Astrocyte (in vitro differentiated cells and primary cell): ENCODE measurements at places on chromosomes 3 and 15. TPM values are rescaled to one million over a fixed set of nuclear protein-coding genes. Genes with fewer than 3 reads are reported as not detected.

GRCh38 chr15:25230442-25230841, 208.4 kb downstream of the UBE3A start:
- no peak overlapping the region for H3K4me3 ChIP-seq
- H3K36me3 ChIP-seq: no peaks in the 10 kb centered on the region
- no peaks in the 10 kb centered on the region for H3K4me1 ChIP-seq
- H3K27me3 ChIP-seq: no peaks in the 10 kb centered on the region
- DNase-seq: no peak

DNA sequence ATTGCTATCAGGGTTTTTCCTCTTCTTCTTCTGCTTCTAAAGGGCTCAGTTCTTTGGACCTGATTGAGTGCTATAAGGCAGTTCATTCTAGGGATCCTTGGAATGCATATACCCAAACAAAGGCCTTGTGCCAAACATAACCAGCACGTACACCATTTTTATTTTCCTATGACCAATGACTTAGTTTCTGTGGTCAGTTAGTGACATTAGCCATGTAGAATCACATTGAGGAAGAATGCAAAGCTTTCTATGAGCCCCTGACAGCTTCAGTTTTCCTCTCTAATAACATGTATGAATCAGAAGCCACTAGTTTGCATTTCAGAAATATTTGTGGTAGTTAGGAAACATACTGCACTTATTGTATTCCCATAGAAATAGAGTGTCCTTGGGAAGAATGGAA, 240.0 kb downstream of the THRB start:
- H3K27ac ChIP-seq: no peak overlapping the region
- H3K36me3 ChIP-seq: no peaks in the 10 kb centered on the region
- H3K27me3 ChIP-seq: peaks cover 65% of the 10 kb centered on the region
- H3K4me3 ChIP-seq: no peak overlapping the region
- H3K4me1 ChIP-seq: peaks cover 10% of the 10 kb centered on the region

DNA sequence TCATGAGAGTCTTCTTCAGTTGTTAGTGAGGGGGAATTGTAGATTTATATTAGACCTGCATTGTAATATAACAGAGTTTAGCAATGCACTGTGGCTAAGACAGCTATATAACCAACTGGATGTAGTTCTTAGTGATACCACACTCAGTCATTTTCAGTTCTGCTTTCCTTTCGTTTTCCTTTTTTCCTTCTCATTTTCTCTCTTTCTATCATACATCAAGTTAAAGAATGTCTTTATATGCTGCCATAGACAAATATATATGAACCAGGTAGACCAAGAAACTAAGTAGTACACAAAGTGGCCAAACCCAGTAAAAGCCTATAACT, 43.7 kb upstream of the CD47 start:
- peaks cover 29% of the 10 kb centered on the region for H3K4me1 ChIP-seq
- H3K27ac ChIP-seq: no peak overlapping the region
- no peaks in the 10 kb centered on the region for H3K27me3 ChIP-seq
- H3K36me3 ChIP-seq: no peaks in the 10 kb centered on the region
- no peak for DNase-seq
- H3K4me3 ChIP-seq: no peak overlapping the region

GRCh38 chr15:63466378-63467192, 37.8 kb upstream of the USP3 start:
- peaks cover 5% of the 10 kb centered on the region for H3K27me3 ChIP-seq
- H3K4me3 ChIP-seq: no peak overlapping the region

DNA sequence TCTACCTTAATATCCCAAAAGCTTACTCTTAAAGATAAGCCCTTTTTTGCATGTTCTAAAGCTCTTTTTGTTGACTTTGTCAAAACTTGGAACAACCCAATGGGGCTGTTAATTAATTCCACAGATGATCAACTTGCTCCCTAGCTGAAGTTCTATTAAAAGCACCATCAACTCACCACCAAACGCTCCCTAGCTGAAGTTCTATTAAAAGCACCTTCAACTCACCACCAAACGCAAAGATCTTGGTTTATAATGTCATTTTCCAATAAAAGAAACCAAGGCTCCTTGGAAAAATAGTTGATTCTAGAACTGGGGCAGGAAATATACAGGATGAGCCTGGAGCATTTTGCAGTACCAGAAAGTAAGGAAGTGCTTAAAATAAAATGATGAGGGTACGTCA, 122.3 kb upstream of the STT3B start:
- no peaks in the 10 kb centered on the region for H3K36me3 ChIP-seq
- H3K4me3 ChIP-seq: no peak overlapping the region
- H3K4me1 ChIP-seq: peaks cover 3% of the 10 kb centered on the region
- H3K27ac ChIP-seq: no peak overlapping the region

DNA sequence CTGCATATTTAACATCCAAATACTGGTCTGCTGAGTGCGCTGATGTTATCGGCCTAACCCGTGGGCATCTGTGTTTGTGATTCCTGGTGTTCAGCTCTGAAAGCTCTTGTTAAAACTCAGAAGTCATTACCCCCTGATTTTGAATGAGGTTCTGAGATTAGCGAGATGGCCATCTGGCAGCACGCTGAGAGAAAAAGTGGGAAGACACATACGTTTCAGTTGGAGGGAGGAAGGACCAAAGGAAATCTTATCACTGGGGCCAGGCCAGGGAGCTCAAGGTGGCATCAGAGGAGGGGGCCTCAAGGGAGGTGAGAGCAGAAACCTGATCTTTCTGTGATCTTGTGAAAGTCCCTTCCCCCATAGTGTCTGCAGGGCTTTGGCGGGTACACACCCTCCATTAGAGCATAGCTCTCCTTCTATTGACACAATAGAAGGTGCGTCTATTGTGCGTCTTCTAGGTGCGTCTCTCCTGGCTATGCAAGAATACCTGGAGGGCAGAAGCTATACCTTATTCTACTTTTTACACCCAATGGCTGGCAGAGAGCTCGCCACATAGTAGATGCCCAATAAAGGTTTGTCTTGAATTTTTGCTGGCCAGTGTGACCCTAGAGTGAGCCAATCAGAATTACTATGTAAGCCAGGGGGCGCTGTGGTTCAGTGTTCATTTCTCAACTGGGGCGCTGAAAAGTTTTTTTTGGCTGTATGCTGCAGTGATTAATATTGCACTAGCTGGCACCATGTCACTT, 182.4 kb downstream of the SHQ1 start:
- H3K4me1 ChIP-seq: peaks cover under 1% of the 10 kb centered on the region
- DNase-seq: no peak
- H3K4me3 ChIP-seq: no peak overlapping the region
- peaks cover 9% of the 10 kb centered on the region for H3K27me3 ChIP-seq
- no peaks in the 10 kb centered on the region for H3K36me3 ChIP-seq

GRCh38 chr3:153897025-153897723, 224.0 kb upstream of the ARHGEF26 start:
- peaks cover 6% of the 10 kb centered on the region for H3K4me1 ChIP-seq
- no peaks in the 10 kb centered on the region for H3K36me3 ChIP-seq
- H3K27ac ChIP-seq: no peak overlapping the region
- no peaks in the 10 kb centered on the region for H3K27me3 ChIP-seq

- no peak for DNase-seq
- H3K27me3 ChIP-seq: no peaks in the 10 kb centered on the region
- no peak overlapping the region for H3K4me3 ChIP-seq
- H3K27ac ChIP-seq: no peak overlapping the region
Measured at GRCh38 chr3:8746780-8747345, 13.3 kb downstream of the CAV3 start.

GRCh38 chr3:152355744-152356665, 87.3 kb downstream of the MBNL1 start:
- H3K4me1 ChIP-seq: peaks cover 7% of the 10 kb centered on the region
- H3K27ac ChIP-seq: no peak overlapping the region
- H3K4me3 ChIP-seq: no peak overlapping the region
- no peaks in the 10 kb centered on the region for H3K27me3 ChIP-seq
- H3K36me3 ChIP-seq: peaks cover 7% of the 10 kb centered on the region

GALK2 gene
- 19.0 and 21.4 TPM in 2 replicates for total RNA-seq

CELF6 gene
- total RNA-seq: 0.41 TPM in 1 of 2 replicates, not detected in the other

MB21D2 gene
- total RNA-seq: 10.7 and 11.0 TPM in 2 replicates

AMIGO3 gene
- total RNA-seq: 0.16 TPM in 1 of 2 replicates, not detected in the other
